HuH-7.5 (cell line): ENCODE measurements at places on chromosomes 1 and 21.

DNA sequence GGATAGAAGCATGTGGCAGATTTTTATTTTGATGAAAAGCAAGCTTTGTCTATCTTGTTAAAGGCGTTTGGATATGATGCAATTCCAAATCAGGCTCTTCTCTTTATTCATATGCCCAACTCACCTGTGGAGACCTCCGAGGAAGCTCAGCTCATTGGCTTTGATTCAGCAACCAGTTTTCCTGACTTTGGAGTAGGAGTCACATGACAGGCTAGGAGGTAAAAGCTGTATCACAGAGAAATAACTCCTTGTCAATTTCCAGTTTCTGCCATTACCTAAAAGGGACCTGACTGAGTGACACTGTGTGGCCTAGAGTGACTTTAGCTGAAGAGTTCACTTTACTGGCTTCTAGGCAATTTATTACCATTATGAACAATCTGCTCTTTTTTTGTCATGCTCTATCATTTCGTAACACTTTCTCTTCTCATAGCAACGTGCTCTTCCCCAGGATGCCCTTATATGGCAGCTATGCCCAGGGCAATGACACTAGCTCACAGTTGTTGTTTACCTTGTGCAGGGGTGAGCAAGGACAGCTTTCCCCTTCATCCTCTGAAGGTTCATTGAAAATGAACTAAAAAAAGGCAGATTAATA lies 107.2 kb downstream of the KCNK1 start:
- DNase-seq = no peak

- DNase-seq = no peak
These were observed 205.0 kb downstream of the HIVEP3 start for GRCh38 chr1:41713557-41714327.

GRCh38 chr21:17930093-17930492 lies 110.9 kb upstream of the C21orf91 start:
- DNase-seq = no peak

- no peak for DNase-seq
These were observed 3.4 kb upstream of the ZNF678 start for GRCh38 chr1:227559926-227560325.

DNA sequence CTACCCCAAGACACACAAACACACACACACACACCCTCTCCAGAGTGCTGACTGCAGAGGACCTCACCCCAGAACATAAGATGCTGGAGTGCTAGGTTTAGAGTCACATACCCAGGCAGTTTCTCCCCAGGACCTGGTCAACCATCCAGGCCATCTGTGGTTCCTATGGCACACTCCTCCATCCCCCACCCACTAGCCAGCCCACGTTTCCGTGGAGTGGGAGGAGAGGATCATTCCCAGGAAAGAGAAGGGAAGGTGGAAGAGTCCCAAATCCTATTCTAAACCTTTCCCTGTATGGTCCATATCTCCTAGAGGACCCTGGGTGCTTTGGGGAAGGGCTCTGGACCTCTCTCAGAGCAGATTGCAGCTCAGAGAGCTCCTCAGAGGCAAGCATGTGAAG lies 1.1 kb downstream of the KCNJ9 start:
- no peak for DNase-seq

DNA sequence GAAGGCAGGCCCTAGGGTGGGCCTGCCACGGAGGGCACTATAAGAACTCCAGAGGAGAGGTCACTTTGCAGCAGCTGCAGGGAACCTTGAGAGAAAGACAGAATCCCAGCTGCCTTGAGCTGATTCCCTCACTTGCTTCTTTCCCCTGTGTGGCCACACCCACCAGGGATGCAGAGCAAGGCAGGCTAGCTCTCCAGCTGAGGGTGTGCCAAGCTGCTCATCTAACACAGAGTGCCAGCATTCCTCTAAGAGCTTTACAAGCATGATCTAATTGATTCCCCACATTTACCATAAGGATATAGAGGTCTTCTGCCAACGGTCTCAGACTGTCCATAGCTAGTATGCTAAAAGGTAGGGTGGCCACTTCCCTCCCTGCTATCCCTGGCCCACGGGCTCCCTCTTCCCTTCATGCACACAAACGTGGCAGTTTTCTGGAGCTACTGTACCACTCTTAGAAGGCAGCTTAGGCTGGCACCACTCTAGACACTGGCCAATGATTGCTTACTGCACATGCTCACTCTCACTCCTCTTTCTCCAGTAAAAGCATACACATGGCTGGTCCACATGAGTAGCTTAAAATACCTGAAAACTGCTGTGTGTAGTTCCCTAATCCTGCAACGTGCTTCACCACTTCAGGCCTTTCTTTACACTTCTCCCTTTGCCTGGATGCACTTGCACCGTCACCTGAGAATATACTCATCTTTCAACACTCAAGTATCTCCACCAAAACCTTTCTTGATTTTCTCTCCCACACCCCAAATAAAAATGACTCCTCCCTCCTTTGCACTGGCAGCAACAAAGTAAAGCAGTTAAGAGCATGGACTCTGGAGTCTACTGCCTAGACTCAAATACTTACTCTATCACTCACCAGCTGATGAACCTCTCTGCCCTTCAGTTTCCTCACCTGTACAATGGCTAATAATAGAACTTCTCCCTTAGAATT lies 57.7 kb downstream of the DMAP1 start:
- DNase-seq = no peak

- no peak for DNase-seq
These were observed 331.7 kb downstream of the PTBP2 start for GRCh38 chr1:97053268-97053667.

GRCh38 chr1:66352792-66353191 lies 181.2 kb upstream of the SGIP1 start:
- DNase-seq = no peak

DNA sequence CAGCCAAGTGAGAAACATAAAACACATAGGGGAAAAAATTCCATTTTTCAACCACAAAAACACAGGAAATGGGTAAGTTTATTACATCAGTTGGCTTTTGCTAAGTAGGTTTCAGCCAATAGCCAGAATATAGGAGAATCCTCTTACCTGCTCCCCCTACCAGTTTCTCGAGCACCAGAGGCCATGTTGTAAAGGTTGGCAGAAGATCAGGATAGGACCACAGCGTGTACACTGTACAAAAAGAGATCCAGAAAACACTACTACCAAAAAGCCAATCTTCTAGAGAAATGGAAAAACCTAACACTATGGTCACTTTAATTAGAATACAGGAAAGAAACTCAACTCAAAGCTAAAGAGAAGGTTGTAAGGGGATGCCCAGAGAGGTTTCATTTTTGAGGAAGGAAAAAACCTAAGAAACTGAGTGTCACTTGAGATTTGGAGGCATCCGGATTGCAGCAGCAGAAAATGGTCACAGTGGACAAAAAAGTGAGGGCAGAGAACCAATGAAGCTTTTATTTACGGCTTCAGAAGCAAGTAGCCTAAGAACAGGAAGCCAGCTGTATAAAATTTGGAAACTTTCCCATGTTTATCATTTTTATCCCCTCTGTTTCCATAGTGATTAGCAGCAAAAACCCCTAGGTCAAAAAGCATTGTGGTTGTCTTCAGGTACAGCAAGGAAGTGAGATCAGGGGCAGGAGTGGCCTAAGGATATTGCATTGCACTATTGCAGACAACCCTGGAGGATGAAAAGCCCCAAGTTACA lies 2.9 kb downstream of the EIF2D start:
- DNase-seq = no peak

GRCh38 chr1:95229706-95230105 lies 4.3 kb upstream of the RWDD3 start:
- DNase-seq = no peak

- no peak for DNase-seq
These were observed 597.7 kb upstream of the ZP4 start for GRCh38 chr1:238488401-238488800.

DNA sequence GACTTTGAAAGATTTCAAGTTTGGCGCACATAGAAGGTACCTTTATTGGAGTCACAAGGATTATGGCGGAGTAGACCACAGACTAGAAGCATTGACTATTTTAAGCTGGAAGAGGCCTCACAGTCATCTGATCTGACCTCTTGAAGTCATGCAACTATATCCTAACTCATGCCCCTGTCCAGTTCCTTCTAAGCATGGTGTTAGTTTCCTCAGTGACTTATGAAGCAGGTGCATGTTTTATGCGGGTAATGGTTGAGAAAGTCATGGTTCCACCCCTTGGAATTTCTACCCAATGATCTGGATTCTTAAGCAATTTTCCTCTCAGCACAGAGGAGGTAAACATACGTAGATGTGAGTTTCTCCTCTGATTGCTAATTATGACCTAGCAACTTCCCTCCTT lies 11.7 kb downstream of the OLFML3 start:
- DNase-seq = no peak

GRCh38 chr1:113991467-113991997 lies 12.3 kb downstream of the OLFML3 start:
- no peak for DNase-seq

DNA sequence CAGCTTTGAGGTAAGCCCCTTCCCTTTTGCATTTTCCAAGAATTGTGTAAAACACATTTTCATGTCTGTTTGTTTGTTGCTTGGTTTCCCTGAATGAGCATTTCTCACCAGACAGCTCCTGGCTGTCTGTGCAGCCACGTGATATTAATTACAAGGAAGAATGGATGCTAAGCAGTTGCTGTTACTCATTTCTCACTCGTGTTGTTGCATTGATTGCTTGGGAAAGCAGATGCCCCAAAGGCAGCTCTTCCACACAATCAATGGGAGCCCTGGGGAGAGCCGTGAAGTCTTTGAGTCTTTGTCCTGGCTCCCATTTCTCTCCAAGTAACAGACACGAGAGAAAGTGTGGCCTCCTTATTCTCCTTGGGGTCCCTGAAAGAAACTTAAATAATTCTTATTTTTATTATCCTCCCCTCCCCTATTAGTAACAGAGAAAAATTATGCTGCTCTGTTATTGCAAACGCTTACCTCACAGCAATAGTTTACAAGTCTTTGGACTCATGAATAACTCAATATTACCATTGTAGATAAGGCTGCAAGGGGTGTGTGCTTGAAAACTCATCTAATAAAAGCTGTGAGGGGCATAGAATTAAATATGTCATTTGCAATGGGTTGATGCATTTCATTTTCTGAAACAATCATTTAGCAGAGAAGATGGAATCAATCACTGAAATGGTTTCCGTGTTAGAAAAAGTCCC lies 127.7 kb upstream of the CAMK1G start:
- no peak for DNase-seq

DNA sequence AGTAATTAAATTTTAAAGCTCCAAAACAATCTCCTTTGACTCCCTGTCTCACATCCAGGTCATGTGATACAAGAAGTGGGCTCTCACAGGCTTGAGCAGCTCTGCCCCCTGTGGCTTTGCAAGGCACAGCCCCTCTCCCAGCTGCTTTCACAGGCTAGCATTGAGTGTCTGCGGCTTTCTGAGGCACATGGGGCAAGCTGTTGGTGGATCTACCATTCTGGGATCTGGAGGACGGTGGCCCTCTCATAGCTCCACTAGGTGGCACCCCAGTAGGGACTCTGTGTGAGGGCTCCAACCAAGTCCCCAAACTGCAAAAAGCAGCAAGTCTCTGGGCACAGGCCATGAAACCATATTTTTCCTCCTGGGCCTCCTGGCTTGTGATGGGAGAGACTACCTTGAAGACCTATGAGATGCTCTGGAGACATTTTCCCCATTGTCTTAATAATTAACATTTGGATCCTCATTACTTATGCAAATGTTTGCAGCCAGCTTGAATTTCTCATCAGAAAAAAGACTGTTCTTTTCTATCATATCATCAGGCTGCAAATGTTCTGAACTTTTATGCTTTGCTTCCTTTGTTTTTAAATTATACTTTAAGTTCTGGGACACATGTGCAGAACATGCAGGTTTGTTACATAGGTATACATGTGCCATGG lies 554.1 kb upstream of the OLFM3 start:
- DNase-seq = no peak

GRCh38 chr1:192639607-192640368 lies 3.8 kb downstream of the RGS13 start:
- DNase-seq = no peak

GRCh38 chr1:54945393-54945936 lies 35.0 kb upstream of the TMEM61 start:
- DNase-seq = no peak

DNA sequence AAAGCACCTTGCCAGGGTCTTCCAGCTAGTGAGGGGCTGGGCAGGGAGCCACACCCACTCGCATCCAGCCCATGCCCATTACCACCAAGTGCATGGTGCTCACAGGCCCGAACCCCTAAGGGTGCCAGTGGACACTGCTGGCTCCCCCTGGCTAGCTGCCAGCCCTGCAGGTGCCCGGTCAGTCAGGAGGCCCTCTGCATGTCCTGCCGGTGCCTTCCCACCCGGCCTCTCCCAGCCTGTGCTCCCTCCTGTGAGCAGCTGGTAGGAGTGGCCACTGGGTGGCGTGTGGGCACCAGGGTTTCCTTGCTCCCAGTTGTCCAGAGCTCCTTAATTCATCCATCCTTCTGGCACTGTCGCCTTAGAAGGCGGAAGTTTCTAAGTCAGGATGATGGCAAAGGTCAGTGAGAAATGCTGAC lies 33.4 kb downstream of the QSOX1 start:
- DNase-seq = peak; percentile 90

DNA sequence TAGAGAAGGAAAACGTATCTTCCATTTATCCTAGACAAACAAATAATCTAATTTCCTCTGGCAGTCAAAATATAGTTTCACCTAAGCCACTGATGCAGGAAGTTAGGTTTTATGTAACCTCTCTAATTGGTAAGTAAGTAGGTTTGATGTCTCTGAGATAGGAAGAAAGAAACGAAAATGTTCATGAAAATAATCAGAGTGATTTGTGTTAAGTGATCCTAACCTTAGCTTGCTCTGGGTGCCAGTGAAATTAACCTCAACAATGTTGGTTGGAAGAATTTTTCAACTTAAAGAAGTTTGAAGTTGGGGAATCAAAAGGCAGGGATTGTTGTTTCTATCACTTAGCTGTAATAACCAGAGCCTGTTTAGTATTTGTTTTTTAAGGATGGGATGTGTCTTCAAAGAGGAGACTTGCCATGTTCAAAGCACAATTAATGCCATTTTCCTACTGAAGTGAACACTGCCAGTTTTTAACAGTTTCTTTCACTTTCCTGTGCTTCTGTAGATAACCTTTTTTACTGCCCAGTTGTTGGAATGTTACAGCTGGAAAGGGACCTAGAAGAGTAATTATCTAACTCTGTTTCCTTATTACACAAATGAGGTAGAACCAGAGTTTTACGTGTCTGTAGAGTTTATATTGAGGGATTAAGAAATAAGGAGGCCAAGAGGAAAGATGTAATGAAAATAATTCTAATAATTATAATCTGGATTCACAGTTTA lies 18.4 kb downstream of the HIPK1 start:
- DNase-seq = no peak

- peak; percentile 42 for DNase-seq
These were observed 4.0 kb downstream of the CASQ2 start for GRCh38 chr1:115764541-115764940.
